ENCODE measurements at places on chromosomes 13 and 19.

GRCh38 chr19:36152019-36152351 lies 262 bp downstream of the COX7A1 start:
- DNase-seq: no peak

- no peak for DNase-seq
Observed at GRCh38 chr19:51317968-51318367, 6.5 kb downstream of the IGLON5 start.

- DNase-seq: no peak
Observed at GRCh38 chr13:109111141-109111540, 481.7 kb downstream of the MYO16 start.

DNA sequence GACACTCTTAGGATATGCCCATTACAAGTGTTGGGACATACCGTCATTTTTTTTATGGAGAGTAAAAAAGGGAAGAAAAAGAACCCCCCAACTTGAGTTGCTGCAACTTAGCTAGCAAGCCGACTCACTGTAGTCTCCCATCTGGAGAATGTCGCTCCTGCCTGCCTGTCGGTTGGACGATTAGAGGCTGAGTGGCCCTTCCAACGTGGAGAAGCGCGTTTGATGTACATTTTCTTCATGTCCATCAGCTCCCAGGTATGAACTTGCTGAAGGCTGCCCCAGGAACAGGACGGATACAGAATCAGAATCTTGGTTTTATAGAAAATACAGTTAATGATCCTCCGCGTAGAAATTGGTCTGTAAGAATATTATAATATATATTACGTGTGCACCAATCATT lies 189.0 kb upstream of the SOX1 start:
- DNase-seq: no peak

DNA sequence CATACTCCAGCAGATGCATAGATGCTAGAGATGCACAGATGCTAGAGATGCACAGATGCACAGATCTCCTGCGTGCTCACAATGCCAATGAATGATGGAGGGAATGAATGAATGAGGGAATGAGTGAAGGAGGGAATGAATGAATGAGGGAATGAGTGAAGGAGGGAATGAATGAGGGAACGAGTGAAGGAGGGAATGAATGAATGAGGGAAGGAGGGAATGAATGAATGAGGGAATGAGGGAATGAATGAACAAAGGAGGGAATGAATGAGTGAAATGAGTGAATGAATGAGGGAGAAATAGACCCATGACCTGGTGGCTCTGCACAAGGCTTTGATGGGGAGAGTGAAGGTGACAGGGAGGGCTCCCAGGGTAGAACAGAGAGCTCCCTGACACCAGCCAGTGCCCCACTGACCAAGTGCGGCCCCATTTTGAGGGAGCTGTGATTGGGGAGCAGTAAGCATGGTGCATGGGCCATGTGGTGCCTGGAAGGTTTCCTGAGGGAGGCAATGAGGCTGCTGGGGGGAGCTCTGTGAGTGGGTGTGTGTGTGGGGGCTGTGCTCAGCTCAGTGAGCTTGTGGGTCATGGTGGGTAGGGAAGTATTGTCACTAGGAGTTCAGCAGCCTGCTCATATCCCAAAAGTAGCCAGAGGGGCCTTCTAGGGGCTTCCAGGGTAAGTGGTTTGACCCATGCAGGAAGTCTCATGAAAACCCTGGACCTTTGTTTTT lies 12.7 kb downstream of the SLC27A1 start:
- DNase-seq: no peak

- DNase-seq: no peak
Observed at GRCh38 chr13:20173116-20173746, 12.4 kb upstream of the GJA3 start.

DNA sequence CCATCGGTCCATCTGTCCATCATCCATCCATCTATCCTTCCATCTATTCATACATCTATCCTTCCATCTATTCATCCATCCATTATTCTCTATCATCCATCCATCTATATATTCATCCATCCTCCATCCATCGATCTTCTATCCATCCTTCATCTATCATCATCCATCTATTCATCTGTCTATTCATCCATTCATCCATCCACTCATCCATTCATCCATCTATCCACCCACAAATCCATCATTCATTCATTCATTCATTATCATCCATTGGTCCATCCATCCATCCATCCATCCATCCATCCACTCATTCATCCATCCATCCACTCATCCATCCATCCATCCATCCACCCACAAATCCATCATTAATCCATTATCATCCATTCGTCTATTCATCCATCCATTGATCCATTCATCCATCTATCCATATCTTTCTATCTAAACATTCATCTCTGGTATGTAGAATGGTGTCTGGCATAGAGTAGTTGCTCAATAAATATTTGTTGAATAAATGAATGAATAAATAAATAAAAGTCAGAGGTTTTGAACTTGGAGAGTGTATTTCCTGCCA lies 36.6 kb downstream of the ZNF536 start:
- no peak for DNase-seq

- no peak for DNase-seq
Observed at GRCh38 chr13:48923376-48923775, 52.3 kb upstream of the FNDC3A start.

- DNase-seq: no peak
Observed at GRCh38 chr13:100483841-100484381, 104.7 kb downstream of the GGACT start.

DNA sequence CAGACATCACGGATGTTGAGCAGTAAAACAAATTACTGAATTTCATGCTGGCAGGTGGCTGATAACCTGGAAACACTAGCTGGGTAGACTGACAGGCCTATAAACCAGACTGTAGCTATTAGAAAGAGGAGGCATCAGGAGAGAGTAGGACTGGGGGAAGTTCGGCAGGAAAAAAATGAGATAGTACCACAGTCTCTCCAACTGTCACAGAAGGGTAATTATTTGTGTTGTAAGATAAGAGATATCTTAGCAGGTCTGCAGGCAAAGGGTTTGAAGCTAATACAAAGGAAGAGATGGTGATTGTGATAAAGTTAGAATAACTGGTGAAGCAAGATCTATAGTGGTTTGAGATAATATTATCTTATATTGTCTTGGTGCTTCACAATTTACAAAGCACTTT lies 41.7 kb downstream of the MIPEP start:
- no peak for DNase-seq

DNA sequence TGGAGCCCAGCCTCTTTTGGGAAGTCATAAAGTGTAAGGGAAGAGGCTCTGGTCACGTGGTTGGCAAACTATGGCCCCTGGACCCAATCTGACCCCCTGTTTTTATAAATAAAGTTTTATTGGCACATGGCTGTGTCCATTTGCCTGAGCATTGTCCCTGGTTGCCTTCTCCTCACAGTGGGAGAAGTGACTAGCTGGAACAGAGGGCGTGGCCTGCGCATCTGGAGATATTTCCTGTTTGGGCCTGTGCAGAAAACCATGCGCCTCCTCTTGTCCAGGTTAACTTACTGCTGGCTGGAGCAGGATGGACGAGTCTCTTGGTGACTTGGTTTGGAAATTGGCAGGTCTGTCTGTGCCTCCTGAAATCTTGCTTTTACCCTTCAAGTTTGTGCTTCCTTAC lies 48.3 kb downstream of the KDM4B start:
- DNase-seq: no peak

DNA sequence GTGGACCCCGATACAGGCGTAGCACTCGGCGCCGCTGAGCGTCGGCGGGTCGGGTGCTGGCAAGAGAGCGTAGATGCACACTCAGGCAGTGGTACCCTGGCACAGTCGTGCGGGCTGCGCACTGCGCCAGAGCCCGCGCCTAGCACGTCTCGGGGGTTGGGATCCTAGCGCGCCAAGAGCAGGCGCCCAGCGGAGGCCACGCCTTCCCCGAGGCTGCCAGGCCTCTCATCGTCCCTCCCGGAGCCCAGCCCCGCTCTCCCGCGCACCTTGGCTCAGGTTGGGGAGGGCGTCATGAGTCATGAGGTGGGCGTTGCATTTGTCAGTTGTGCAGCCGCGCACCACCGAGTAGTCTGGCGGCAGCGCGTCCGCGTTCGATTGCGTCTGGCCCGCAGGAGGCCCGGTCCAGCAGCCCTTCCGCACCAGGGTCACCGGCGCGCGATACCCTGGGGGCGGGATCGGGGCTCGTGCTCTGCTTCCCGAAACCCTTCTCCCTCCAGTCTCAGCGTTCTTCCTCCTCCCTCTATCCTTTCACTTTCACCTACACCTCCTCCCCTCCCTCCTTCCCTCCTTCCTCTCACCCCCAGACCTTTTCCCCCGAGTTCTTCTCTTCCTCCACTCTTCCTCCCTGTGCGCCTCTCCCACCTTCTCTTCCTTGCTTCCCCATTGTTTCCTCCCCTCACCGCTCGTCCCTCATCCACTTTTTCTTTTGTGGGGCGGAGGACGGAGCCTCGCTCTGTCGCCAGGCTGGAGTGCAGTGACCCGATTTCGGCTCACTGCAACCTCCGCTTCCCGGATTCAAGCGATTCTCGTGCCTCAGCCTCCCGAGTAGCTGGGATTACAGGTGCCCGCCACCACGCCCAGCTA lies 3.5 kb downstream of the LYPD5 start:
- no peak for DNase-seq

- peak; percentile 36 for DNase-seq
Observed at GRCh38 chr19:56594783-56595547, at the start of gene ZNF71. TSS of gene ZNF71 (plus strand) at chr19:56595302. CDS start at chr19:56601559, 6,257 bp downstream.

DNA sequence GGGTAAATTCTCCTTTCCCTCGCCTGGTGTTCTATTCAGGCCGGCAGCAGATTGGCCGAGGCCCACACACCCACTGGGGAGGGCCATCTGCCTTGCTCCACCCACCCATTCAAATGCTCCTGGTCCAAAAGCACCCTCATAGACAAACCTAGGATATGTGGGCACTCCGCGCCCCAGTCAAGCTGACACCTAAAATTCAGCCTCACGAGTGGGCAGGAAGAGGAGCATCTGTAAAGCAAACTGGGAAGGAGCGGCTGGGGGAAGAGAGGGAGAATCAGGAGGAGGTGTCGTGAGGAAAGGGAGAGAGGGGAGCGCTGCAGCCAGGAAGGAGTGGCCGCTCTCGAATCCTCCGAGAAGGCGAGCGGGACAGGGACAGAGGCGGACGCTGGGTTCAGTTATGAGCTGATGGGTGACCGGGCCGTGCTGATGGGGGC lies 136.9 kb downstream of the USP12 start:
- DNase-seq: no peak

GRCh38 chr13:112684071-112684845 lies 5.6 kb upstream of the ATP11A start:
- DNase-seq: no peak

GRCh38 chr13:112756967-112757758 lies 67.3 kb downstream of the ATP11A start:
- DNase-seq: no peak

DNA sequence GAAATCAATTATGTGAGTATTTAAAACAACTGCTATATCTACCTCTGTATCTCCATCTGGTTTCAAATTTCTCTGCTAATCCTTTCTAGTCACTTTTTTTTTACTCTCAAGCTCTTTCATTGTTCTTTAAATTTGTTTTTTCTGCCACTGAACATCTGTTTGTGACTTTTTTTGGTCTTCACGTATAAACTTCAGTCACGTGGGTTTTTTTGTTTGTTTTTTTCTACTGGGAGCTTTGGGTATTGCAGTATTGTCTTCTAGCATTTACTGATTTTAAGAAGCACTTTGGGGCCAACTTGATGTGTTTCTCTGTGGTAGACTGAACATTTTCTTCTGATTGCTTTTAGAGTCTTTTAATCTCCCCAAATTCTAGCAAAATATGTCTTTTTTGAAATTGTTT lies 262.6 kb upstream of the RXFP2 start:
- DNase-seq: no peak

DNA sequence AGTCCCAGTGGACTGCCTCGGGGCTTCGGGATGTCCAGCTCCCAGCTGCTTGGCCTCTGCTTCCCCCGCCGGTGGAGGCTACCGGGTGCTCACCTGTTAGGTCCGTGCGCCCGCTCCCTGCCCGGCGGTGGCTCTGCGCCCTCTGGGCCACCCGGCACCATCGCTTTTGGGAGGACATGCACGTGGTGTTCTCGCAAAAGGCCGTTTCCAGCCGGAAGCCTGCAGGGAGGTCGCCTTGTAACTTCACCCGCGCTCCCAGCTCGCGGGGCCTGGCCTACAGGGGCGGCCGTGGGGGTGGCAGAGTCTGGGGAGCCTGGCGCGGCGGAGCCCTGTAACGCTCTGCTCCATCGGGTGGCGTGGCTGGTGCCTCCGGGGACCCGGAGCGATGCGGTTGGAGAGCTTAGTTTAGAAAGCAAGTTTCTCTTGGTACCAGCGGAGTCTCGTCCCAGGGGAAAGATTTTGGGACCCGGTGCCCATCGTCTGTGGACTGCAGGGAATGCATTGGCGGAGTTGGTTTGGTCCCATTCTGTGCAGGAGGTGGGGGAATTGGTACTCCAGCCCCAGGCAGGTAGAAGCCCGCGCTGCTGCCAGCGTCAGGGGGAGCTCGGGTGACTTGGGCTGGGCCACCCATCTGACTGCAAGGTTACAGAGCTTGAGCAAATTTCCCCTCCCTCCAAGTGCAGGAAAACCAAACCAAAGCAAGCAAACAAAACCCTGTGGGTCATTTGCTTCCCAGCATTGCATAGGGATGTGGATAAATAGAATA lies 673 bp downstream of the SPATA13 start:
- DNase-seq: no peak

DNA sequence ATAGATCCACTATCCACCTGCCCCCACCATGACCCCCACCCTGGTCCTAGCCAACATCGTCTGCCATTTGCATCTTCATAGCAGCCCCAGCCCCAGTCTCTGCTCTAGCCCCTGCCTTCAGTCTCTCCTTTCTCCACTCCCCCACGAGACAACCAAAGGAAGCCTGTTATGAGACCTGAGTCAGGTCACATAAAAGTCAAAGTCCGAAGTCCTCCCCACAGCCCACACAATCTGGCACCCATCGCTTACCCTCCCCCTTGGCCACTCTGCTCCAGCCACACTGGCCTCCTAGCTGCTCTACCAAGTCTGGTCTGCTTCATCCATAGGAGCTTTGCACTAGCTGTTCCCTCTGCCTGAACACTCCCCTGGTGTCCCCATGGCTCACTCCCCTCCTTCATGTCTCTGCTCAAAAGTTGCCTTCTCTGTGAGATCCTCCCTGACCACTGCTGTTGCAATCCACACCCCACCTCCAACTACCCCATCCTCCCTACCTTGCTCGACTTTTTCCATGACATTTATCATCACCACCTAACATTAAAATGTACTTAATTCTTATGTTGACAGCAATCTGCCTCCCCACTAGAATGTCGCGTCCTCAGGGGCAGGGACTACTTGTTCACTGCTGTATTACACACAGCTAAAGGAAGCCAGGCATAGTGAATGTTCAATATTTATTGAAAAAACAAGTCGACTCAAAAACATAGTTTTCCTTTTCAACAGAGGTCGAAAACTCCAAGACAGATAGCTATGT lies 1.2 kb upstream of the PLEKHG2 start:
- DNase-seq: no peak

- no peak for DNase-seq
Observed at GRCh38 chr19:10115392-10116084, 4.0 kb downstream of the P2RY11 start.

DNA sequence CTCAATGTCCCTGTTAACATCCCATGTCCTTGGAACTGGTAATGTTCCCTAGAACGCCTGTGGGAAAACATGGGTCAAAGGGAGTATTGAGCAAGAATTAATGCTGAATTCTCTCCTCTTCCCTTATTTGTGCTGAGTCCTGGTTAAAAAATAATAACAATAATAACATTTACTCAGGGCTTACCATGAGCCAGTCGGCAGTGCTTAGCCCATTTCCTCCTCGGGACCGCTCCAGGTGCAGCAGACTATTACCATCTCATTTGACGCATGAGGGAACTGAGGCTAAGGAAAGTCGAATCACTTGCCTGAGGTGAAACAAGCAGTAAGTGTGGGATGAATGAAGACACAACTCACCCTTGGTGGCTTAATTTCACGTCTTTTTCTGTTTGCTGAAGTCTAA lies 33.6 kb upstream of the SLC15A1 start:
- no peak for DNase-seq

- no peak for DNase-seq
Observed at GRCh38 chr19:9953802-9954542, 17.7 kb upstream of the OLFM2 start.
